Pericardium fibroblast (primary cell): ENCODE measurements at places on chromosomes 16 and 17. TPM values are rescaled to one million over a fixed set of nuclear protein-coding genes. Genes with fewer than 3 reads are reported as not detected.

The NLRC3 gene
- not detected in 2 replicates for total RNA-seq

The GPR139 gene
- total RNA-seq: not detected in 2 replicates

The PRSS21 gene
- 3.8 TPM in 1 of 2 replicates, not detected in the other for total RNA-seq

The PRSS53 gene
- 0.58 and 1.2 TPM in 2 replicates for total RNA-seq

The ADAD2 gene
- not detected in 2 replicates for total RNA-seq

The MEOX1 gene
- 0.34 TPM in 1 of 2 replicates, not detected in the other for total RNA-seq

The GNGT2 gene
- not detected in 2 replicates for total RNA-seq

The BBS2 gene
- 32.9 and 64.7 TPM in 2 replicates for total RNA-seq

The CMC2 gene
- 21.6 and 47.0 TPM in 2 replicates for total RNA-seq

The KIF19 gene
- not detected in 2 replicates for total RNA-seq

The MAFG gene
- total RNA-seq: 14.4 and 23.2 TPM in 2 replicates
